ENCODE measurements at places on chromosomes 7 and 10.

DNA sequence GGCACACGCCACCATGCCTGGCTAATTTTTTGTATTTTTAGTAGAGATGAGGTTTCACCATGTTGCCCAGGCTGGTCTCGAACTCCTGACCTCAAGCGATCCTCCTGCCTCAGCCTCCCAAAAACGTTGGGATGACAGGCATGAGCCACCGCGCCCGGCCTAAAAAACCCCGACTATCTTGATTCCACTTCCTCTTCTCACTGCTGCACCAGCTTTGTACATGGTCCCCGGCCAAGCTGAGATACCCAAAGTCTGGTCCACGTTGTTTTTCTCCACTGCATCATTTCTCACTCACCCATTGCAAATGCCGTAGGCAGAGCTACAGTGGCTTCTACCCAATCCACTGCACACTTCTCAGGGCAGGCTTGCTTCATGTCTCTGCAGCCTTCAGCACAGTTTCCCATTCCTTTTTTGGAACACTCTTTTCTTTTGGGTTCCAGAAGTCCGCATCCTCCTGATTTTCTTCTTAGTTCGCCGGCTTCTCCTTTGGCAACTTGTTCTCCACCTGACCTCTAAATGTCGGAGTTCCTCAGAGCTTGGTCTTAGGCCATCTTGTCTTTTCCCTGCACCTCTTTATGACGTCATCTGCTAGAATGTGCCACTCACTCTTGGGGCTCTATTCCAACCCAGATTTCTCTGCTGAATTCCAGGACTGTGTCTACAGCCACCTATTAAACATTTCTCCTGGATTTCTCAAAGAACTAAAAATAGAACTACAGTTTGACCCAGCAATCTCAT, 6.0 kb upstream of the GNB2 start:
- DNase-seq: no peak

- DNase-seq: no peak
Observed at GRCh38 chr10:12950583-12951128, 50.9 kb downstream of the CCDC3 start.

DNA sequence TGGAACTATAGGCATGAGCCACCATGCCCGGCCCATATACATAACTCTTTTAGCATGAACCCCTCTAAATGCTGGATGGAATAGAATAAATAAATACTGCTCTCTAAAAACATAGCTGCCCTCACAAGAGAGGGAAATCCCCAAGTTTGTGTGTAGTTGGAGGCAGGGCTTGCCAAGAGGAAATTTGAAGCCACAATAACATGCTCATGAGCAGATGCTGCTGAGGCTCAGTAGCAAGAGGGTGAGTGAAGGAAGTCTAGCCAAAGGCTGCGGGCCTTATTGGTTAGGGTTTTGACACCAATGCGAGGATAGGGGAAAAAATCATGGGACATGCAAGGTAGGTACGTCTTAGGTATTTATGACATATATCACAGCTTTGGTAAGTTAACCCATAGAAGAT, 17.3 kb downstream of the TPK1 start:
- no peak for DNase-seq

DNA sequence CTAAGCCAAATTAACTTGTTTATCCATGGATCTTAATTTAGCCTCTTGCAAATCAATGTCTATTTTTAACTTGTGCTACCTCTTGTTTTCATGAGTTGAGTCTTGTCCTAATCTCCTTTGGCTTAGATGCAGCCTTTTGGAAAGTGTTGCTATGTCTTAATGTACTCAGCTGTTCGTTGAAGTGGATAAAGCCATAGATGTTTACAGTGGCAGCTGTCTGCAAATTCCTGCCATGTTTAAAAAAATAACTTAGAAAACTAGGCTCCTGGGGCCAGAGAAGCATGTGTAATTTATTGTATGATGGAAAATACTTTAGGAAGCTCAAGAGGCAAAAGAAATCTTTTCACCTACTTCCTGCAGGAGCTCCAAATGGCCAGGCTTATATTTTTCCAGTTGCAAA, 253.1 kb upstream of the RHOBTB1 start:
- no peak for DNase-seq

GRCh38 chr7:119127706-119128105, 903.2 kb downstream of the ANKRD7 start:
- DNase-seq: no peak

DNA sequence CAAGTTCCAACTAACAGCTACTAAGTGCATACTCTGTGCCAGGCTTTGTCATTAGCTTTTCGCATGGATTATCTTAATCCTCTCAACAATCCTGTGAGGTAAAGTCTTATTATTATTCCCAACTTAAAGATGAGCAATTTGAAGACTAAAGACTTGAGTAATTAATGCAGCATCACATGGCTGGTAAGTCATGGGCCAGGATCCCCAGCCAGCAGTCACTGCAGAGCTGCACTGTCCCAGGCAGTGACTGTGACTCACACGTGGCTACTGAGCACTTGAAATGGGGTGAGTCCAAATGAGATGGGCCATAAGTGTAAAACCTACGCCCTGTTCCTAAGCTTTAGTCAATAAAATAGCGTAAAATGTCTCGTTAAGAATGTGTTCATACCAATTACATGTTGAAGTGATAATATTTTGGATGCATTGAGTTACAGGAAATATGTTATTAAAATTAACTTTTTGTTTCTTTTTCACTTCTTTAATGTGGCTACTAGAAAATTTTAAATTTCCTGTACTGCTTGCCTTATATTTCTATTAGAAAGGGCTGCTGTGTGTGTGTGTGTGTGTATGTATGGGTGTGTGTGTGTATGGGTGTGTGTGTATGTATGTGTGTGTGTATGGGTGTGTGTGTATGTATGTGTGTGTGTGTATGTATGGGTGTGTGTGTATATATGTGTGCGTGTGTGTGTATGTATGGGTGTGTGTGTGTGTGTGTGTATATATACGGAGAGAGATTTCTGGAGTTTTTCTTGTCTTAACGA, 756.3 kb downstream of the AUTS2 start:
- peak; percentile 8 for DNase-seq
